Stimulated activated CD4-positive, alpha-beta T cell treated with anti-CD3 and anti-CD28 coated beads, TNF-alpha, amount 100 ng/mL, for 48 hours (primary cell): ENCODE measurements at places on chromosomes 13 and 19.

DNA sequence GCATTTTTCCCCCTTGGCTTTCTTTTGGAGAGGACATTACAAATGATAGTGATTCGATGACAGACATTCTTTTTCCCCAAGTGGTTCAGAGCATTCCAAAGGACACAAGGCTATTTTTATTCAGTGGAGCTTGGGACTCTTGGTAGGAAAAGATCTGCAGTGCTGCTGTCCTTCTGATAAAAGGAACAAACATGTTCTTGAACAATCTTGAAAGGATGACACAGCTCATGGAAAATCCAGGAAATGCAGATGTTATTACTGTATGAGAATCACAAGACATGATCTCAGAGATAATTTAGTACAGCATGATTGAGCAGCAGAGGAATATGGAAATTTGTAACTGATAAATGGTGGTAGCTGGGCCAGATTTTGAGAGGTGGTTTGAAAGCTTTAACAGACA, 96.2 kb upstream of the RFC3 start:
- no peak for DNase-seq

DNA sequence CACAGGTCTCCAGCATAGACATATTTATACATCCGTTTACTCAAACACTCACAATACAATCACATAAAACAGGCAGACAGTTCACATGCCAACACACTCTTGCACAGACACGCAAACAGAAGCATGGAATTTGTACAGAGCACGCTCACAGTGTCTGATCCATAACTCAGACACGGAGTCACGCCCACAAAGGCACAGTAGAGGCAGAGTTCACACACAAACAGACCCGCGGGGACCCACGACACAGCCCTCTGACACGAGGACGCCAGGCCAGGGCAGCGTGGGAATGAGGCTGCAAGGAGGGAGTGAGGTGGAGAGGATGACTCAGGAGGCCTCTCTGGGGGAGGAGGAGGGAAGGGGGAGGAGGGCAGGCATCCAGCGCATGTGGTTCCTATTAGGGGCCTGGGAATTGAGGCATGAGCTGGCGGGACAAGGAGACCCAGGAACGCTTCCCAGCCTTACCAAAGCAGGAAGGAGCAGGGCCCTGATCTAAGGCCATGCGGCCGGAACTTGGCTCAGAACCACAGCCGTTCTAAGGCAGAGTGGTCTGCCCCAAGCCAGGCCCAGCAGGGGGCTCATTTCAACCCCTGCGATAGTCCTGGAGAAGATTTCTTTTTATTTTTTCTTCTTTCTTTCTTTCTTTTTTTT, 9.1 kb upstream of the OLFM2 start:
- no peak for DNase-seq

- DNase-seq: no peak
Measured at GRCh38 chr13:74015137-74015536, 119.1 kb downstream of the KLF12 start.

GRCh38 chr13:73960474-73960873, 173.7 kb downstream of the KLF12 start:
- no peak for DNase-seq

DNA sequence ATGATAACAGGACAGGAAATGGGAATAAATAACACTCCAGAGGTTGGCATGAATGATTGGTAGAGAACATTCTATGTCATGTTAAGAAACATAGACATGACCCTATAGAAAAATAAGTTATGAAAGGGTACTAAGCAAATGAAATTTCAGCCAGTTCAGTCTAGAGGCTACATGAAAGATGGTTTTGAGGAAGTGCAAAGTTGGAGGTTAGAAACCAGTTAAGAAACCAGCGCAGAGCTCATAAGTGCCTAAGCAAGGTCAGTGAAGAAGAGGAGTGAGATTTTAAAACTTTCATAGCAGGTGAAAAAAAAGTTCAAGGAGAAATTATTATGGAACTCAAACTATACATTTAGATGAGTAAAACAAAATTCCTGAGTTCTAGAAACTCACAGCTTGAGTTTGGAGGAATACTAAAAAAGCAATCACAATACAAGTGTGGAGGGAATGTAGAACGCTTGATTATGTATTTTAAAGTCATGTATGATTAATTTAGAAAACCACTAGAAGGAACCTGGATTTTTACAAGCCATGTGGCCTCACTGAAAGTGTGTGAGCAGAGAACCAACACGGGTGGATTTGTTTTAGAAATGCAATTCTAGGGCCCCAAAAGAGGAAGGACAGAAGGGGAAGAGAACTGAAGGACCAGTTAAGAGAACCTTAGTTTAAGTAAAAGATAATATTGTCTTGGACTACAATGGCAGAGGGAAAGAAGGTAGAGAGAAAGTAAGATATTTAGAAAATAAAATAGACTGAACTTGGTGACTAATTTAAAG, 162.4 kb downstream of the PCDH20 start:
- DNase-seq: no peak

- DNase-seq: no peak
Measured at GRCh38 chr13:80707000-80707983, 366.4 kb upstream of the SPRY2 start.

GRCh38 chr19:6216236-6216995, 63.4 kb downstream of the MLLT1 start:
- DNase-seq: no peak

DNA sequence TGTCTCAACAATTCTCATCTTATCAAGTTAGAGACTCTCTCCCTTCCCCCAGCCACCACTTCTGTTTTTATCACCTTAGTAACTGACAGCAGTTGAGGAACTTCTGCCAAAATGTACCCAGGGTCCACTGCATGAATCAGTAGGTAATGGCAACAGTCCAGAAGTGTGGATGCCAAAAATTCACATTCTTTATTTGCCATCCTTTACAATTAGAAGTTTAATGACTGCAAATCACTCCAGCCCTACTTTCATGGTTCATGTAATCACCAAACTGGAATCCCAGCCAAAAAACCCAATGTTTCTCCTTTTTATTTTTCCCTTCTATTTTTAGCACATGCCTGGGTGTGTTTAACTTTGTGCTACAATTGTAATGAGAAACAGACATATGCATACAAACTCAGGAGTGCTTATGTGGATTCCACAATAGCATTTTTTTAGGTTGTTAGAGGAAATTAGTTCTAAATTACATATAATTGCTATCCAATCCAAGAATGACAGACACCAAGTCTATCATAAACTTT, 243.5 kb downstream of the RGCC start:
- no peak for DNase-seq

DNA sequence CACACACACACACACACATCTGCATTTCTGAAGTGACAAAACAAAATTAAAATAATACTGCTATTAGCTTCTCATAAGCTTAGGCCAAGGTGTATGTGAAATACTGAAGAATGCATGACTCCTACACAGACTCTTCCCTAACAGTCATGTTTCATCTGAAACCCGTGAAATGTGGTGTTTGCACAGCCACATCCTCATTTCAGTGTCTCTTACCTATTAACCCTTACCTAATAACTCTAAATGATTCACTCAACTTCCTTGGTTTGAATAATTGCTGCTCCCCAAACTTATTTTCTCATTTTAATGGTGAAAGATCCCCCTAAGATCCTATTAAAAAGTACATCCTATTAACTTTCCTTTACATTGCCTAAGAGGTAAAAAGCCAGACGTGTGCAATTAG, 117.6 kb downstream of the MIPEP start:
- DNase-seq: no peak

- no peak for DNase-seq
Measured at GRCh38 chr13:104875038-104875754, 1660.3 kb downstream of the EFNB2 start.

DNA sequence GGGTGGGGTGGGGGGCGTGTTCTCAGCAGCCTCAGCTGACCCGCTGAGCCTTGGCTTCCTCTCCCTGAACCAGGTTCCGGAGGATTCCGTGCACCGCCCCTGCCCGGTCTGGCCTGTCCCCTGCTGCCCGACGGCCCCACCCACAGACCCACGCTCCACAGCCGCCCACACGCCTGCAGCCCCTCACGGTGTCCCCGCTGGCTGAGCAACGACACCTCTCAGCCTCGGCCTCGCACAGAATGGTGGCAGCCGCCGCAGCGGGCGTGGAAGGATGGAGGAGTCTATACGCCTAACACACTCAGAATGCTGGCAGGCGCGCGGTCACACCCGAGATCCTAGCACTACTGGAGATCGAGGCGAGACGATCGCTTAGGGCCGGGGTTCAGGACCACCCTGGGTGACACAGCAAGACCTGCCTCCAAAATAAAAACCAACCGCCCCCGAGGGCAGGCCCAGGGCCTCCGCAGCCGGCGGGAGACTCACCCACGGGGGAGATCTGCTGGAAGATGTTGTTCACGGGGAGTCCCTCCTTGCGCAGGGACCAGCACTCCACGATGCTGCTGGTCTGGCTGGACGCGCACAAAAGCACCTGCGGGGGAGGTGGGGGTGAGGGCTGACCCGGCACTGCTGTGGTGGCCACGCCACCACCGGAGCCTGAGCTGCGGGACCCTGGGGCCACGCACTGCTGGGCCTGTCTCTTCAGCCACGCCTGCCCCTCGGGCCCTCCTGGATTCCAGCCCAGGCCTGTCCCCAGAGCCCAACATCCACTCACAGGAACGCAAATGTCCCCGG, 8.4 kb downstream of the MED16 start:
- DNase-seq: no peak

DNA sequence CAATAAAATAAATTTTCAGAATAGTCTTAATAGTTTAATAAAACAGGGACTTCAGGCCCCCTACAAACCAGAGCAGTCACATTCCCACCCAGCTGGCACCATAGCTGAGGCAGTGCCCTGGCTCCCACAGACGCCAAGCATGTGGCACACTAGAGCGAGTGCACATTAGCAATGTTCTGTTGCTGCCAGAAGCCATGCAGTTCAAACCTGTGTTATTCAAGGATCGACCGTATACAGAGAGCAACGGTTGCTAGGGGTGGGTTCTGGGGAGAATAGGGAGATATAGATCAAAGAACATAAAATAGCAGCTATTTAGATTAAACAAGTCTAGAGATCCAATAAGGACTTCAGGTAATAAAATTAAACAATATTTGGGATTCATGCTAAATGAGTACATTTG, 419.3 kb upstream of the KLHL1 start:
- DNase-seq: no peak

DNA sequence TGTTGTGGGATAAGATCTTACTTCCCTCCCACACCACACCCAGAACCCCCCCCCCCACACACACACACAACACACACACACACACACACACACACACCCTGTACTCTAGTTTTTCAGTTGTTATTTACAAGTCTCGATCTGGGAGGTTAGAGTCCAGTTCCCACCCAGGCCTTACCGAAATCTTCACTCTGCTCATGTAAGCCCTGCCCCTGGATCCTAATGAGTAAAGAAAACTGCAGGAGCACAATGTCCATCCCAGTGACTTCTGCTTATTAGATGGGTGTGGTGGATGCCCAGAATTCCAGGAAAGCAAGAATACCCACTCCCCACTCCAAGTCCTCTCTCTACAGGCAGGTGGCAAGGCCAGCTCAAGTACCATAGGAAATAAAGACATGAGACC, 23.0 kb downstream of the STARD13 start:
- DNase-seq: no peak

GRCh38 chr19:1606138-1606651, 933 bp upstream of the UQCR11 start:
- DNase-seq: no peak

DNA sequence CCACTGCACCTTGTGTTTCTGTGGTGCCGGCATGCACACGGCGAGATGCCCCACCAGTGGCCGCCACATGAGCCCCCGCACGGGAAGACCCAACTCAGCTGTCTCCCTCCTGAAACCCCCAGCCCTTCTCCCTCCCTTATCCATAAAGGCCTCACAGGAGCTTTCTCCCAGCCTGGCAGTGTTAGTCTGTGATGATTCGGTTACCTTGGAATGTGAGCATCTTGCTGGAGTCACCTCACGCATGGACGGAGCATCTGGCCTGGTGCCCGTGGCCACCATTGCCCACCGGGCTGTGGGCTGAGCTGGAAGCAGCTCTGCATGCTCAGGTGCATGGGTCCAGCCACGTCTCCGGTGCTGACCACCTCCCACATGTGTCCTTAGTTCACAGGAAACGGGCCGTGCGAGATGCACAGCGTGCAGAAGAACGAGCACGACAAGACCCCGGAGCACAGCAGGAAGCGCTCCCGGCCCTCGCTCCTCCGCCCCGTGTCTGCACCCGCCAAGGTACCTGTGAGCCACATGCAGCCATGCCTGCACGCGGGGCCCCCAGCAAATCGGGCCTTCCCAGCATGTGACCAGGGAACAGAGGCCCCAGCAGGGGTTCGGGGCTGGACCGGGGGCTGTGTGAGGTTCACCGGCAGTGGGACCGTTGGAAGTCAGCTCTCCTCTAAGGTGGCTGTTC, 22.0 kb downstream of the SIN3B start:
- no peak for DNase-seq

DNA sequence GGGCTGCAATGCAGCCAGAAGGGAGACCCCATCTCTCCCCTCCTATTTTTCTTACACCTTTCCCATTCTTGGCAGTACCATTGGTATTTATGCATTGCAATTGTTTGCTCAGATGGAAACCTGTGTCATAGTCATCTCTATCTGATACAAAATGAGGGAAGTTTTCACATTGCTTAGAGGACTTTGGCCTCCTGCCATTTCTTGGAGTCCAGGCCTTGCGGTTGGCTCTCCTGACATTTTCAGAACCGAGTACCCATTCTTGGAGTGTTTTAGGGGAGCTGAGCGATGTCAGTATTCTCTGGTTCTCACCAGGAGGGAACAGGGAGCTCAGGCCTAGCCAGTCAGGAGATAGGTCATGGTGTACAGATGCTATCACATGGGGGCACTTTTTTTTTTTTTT, 1.5 kb downstream of the SIN3B start:
- no peak for DNase-seq

DNA sequence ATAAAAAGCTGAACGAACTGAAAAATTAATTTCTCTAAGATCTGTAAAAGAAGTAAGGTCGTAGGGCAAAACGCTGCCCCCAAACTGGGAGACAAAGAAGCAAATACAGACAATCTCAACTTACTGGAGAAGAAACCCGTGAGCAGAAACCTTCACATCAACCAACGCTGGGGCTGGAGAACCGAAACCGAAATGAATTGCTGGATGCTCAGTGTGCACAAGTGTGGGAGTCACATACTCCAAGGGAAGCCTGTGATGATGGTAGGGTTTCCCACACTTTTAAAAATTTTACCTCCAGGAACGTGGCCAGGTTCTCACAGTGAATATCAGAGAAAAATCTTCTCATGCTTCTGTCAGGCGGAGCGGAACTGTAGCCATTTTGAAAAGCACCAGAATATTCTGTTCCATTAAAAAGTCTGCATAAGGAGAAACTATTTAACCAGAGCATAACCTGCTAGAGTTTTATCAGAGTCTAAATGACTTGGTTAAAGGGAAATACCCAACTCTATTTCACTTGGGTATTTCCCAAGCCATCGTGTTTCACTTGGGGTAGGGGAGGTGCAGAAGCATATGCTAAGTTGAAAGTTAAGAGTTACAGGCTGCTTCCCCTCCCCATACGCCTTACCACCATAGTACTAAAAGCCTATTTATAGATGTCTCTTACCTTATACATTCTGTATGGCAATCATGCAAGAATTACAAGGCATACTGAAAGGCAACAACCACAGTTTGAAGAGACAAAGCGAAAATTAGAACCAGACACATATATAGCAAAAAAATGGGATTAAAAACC, 110.5 kb upstream of the SLITRK1 start:
- no peak for DNase-seq
